ENCODE measurements at places on chromosomes 4 and X. TPM values are rescaled to one million over a fixed set of nuclear protein-coding genes. Genes with fewer than 3 reads are reported as not detected.
A peak's percentile ranks its signal among the peaks of the same experiment; 100 is the strongest.

Gene TIMP1
- 15.7 TPM for polyA plus RNA-seq

Gene TMEM150C
- polyA plus RNA-seq = 3.2 TPM

Gene RAPGEF2
- 4.6 TPM for polyA plus RNA-seq

Gene FRMPD3
- 0.01 TPM for polyA plus RNA-seq

GRCh38 chr4:16770710-16771285 is 127.6 kb downstream of the LDB2 start:
- no peak for DNase-seq

DNA sequence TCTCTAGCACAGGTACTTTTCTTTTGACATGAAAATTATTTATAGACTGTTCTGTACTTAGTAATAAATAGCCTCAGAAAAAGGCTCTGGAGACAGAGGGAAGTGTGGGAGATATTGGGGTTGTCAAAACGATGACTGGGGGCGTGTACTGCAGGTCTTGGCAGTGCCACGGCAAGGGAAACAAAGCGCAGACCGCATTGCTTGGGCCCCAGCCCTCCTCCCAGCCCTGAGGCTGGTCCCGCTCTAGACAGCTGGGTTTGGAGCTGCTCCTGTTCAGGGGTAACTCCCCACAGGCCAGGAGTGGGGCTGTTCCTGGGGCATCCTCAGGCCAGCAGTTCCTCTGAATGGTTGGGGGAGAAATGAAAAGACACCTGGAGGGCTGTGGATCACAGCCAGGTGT is 131.7 kb downstream of the RASL11B start:
- no peak for DNase-seq

Gene PPAT
- polyA plus RNA-seq = 1.8 TPM

DNA sequence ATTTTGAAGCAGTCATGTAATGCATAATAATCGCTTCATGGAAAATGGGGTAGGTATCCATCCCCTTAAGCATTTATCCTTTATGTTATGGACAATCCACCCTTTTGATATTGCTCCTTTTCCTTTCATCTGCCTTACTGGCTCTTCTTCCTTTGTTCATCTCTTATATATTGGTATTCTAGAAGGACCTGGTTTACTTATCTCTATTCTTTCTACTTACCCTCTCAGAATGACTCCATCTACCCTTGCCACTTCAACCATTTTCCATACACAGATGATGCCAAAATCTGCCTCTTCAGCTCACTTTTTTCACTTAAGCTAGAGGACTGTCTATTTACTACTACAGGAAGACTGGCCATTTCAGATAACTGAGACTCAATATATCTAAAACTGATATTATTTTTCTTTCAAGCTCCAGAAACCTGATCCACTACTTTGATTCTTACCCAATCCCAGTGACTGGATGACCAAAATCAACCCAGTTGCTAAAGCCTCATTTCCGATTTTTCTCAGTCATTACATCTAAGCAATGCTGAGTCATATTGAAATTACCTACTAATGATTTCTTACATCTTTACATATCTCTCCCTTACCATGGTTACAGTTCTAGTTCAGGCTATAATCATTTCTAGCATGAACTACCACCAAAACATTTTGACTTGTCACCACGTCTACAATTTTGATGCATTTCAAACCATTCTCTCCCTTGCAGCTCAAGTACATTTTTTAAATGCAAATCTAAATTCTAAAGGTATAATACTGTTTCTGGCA is 93.7 kb downstream of the FAAH2 start:
- no peak for DNase-seq

DNA sequence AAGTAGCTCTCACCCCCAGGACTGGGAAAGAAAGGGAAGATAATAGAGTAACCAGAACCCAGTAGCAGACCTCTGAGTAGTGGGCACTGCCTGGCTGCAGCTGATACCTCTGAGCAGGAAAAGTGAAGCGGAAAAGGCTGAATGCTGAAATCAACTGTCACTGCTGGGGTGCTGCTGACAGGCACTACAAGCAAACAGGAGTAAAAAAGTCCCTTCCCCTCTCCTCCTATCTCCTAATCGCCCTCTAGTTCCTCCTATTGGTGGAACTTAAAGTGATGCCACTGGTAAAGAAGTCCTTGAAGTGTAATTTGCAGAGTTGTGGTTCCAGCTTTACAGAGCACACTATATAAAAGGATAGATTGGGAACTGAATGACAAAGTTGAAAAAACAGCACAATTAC is 32.8 kb upstream of the GLRB start:
- DNase-seq = no peak

GRCh38 chrX:153626863-153627674 is 19.9 kb upstream of the DUSP9 start:
- DNase-seq = peak; percentile 19

- DNase-seq = no peak
These were observed 37.3 kb downstream of the SLIT2 start for GRCh38 chr4:20288846-20289512.

DNA sequence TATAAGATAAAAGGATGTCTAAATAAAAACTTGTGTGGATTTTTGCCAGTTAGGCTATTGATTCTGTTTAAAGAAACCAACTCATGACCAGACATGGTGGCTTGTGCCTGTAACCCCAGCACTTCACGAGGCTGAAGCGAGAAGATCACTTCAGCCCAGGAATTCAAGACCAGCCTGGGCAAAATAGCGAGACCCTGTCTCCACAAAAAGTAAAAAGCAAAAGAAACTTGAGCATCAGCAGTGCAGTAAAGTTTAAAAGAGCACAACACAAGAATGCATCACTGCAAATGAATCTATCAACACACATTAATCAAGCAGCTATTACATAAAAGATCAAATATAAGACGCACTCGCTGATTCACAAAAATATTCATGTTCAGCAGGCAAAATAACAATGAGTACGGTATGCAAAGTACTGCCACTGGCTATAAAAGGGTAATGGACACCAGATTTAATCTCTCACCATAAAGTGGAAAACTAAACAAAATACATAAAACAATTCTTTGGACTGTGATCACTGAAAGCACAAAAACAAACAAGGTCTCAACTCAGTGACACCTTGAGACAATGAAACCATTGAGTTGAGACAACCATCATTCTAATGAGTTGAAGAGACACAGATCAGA is 41.3 kb downstream of the LRBA start:
- DNase-seq = no peak

DNA sequence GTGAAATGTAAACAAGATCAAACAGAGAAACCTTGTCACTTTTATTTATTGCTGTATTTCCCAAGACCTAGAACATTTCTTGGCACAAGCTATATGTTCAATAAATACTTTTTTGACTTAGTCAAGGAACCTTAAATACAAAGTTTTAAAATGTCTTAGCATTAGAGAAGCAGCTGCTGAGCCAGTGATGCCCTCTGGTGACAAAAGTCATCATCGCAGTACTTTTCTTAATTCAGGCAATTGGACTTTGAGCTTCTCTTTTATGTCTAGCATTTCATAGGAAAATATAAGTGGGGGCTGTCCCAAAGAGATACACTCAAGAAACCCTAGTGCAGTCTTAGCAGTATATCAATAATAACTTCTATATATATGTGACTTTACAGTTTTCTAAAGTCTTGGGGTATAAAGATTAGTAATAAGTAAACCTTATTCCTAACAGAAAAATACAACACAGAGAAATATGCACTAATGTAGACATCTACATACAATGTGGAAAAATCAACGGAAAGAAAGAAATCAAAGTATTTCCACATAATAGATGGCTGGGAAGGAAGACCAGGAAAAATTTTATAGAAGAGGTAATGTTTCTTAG is 118.4 kb downstream of the DTHD1 start:
- no peak for DNase-seq

- no peak for DNase-seq
These were observed 8.1 kb downstream of the CLCN4 start for GRCh38 chrX:10164879-10165278.

DNA sequence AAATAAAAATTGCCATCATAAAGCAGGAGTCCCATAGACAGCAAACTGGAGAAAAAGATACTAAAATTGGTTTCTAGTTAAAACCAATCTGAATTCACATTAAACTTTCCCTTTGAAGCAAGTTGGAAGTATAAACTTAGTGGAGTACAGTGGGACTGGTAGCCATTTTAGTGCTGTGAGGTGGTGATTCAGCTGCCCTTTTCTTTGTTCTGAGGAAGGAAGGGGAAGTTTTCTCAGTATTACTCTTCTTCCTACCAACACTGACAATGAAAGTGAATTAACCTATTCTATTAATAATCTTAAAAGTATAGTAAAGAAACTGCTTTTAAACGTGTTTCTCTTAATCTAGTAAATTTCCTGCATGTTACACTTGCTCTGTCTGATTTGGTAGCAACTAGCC is 36.7 kb downstream of the SLC9A6 start:
- no peak for DNase-seq

GRCh38 chr4:120731561-120731960 is 191.0 kb downstream of the PRDM5 start:
- no peak for DNase-seq

Gene GRPR
- not detected for polyA plus RNA-seq

DNA sequence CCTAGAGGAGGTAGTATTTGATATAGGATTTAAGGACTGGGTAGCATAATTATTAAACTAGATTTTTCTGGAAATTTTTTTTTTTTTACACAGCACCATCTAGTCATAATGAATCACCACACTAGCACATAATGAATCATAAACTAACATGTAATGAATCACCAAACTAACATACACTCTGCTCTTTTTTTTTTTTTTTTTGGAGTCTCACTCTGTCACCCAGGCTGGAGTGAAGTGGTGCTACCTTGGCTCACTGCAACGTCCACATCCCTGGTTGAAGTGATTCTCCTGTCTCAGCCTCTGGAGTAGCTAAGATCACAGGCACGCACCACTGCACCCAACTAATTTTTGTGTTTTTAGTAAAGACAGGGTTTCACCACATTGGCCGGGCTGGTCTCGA is 92.5 kb downstream of the FAM13A start:
- no peak for DNase-seq

Gene TSPAN7
- polyA plus RNA-seq = 68.0 TPM

DNA sequence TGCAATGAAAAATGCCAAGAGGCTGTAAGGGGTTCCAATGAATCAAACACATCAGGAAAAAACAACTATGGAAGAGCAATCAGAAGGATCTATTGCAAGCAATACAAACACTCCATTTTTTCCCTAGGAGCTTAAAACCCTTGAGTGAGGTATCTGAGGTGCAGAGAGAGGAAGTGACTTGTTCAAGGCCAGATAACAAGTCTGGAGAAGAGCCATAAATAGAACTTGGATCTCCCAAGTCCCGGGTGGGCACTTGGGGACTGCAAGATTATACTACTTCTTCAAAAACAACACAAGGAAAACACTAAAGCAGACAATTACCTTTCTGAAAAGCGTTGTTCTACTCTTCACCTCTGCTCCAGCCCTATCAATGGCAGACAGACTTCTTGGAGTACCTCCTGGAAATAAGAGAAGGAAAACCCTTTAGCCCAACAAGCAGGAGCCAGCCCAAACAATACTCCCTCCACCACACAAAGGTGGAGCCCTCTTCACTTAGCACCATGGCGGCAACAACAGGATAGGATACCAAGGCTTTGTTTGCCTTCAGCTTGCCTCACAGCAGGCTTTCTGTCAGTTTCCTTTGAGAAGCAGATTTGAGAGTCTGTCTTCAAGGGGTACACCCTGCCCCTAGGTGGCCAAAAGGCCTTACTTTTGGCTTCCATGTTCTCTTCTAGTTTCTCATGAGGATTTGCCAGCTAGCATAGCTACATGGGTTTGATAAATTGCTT is 26.0 kb downstream of the AIFM1 start:
- DNase-seq = no peak

- DNase-seq = no peak
These were observed 153.2 kb downstream of the GALNTL6 start for GRCh38 chr4:171966356-171966755.

GRCh38 chrX:25015486-25016360 is at the start of gene ARX:
Gene ARX, minus strand, starts transcription at chrX:25015965. Its CDS starts 228 bp downstream, at chrX:25015737.
- peak; percentile 68 for DNase-seq

DNA sequence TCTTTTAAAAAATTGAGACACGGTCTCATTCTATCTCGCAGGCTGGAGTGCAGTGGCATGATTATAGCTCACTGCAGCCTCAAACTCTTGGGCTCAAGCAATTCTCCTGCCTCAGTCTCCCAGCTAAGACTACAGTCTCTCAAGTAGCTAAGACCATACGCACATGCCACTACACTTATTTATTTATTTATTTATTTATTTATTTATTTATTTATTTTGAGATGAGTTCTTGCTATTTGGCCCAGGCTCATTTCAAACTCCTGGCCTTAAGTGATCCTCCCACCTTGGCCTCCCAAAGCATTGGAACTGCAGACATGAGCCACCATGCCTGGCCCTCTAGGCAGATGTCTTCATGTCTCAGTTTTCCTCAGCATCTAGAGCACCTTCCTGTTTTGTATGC is 482.2 kb downstream of the CFAP47 start:
- no peak for DNase-seq

- no peak for DNase-seq
These were observed 48.1 kb downstream of the PCDH7 start for GRCh38 chr4:30768277-30768676.

DNA sequence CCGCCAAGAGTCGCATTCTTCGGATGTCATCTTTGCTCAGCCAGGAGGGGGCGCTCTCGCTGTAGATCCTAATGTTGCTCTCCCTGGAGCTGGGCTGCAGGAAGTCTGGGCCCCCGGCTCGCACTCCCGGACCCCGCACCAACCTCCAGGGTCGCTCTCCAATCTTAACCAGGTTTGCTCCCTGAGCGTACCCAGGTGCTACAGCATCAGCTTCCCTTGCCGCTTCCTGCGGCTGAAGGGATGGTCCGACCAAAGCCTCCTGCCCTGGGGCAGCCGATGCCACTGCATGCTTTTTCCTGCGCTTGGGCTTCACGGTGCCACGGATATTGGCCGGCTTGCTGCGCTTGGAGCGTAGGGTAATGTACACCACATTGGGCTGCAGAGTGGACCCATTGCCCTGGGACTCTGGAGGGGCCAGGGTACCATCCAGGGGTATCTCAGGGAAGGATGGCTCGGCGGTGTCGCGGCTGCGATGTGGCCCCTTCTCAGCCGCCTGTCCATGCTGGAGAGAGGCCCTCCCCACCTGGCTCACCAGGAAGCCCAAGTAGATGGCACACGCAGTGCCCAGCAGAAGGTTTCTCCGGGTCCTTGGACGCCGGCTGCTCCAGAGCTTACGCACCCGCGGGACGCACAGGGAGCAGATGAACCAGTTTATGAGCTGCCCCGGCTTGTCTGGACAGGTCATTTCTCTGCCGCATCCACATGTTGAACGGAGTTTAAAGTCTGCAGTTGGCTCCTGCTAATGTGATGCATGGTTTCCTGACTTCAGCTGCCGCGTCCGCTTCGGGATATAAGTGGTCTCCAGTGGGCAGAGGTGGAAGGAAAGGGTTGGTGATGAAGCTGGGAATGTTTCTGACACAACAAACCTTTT is 1.9 kb downstream of the GASK1B start:
- DNase-seq = peak; percentile 80

Gene DMD
- 6.8 TPM for polyA plus RNA-seq

DNA sequence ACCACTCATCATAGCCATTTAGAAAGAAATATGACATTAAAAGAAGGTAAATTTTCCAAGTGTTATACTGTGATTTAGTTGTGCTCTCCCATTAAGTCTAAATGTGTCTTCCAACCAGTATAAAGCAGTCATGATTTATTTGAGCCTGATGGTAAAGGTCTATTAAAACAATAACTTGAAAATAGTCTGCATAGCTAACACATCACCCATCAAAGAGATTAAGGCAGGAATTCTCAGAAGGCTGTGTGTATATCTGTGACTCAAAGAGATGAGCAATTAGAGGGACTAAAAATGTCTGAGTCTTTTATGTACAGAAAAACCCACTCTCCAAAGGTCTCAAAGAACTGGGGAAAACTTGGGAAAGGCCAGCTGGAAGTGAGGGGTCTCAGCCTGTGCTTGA is 70.3 kb upstream of the IQCM start:
- DNase-seq = no peak

Gene CXorf49
- polyA plus RNA-seq = not detected

Gene ANXA5
- 194 TPM for polyA plus RNA-seq

- DNase-seq = no peak
These were observed 162.2 kb downstream of the DCHS2 start for GRCh38 chr4:154329268-154329868.

Gene CXCL11
- polyA plus RNA-seq = 0.03 TPM
